ENCODE measurements at places on chromosomes 4 and X.

DNA sequence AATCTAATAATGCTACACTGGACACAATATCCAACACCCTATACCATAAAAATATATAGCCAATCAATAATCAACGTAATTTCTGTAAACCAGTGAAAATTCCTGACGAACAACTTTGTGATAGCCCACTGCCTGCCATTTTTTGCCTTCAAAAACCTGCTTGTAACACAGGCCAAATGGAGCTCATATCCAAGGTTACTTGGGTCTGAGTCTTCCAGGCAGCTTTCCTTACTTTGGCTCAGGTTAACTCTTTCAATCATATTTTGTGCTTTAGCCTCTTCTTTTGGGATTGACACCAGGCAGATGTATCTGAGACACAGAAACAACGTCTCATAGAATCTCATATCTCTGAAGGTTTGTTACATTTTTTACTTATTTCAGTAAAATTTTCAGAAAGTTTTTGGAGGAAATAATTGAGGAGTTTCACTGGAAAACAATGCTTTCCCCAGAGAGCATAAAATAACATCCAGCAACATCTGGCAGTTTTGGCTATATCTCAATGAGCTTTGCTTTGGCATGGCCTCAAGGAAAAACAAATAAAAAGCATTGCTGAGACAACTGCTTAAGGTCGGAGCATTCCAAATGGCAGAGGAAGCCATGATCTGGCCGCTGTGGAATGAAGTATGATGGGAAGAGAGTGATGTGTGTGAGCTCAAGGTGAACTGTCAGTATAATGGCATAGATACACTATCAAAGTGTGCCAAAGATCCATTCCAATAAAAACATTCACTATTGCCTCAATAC lies 162.9 kb upstream of the SPIN4 start:
- DNase-seq = no peak

DNA sequence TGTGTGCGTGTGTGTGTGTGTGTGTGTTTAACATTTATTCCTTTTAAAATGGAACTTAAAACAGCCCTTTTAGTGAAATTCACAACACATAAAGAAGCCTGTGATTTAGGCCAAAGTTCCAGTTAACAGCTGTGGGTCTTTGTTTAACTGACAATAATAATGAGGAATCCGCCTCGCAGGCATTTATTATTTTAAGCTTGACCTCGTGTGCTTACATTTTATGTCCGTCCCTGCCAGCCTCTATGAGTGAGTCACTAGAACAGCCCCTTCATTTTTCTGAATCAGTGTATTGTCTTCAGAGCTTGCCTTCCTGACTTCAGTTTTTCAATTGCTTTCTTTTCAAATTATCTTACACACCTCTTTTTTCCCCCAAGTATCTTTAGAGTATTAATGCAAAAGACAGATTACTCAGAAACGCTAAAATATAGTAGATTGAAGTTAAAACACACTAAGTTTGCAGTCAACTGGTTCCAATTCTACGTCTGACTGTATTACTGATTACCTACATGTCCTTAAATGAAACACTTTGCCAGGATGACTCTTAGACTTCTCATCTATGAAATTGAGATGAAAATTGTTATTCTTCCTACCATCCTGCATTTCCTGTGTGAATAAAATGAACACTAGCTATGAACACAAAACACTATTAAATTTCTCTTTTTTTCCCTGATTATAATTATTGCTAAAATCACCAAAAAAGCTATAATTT lies 319.6 kb upstream of the HS3ST1 start:
- no peak for DNase-seq

- DNase-seq = no peak
Measured at GRCh38 chrX:4451591-4451990, 738.1 kb upstream of the PRKX start.

- DNase-seq = no peak
Measured at GRCh38 chr4:38442073-38442788, 221.8 kb upstream of the KLF3 start.

DNA sequence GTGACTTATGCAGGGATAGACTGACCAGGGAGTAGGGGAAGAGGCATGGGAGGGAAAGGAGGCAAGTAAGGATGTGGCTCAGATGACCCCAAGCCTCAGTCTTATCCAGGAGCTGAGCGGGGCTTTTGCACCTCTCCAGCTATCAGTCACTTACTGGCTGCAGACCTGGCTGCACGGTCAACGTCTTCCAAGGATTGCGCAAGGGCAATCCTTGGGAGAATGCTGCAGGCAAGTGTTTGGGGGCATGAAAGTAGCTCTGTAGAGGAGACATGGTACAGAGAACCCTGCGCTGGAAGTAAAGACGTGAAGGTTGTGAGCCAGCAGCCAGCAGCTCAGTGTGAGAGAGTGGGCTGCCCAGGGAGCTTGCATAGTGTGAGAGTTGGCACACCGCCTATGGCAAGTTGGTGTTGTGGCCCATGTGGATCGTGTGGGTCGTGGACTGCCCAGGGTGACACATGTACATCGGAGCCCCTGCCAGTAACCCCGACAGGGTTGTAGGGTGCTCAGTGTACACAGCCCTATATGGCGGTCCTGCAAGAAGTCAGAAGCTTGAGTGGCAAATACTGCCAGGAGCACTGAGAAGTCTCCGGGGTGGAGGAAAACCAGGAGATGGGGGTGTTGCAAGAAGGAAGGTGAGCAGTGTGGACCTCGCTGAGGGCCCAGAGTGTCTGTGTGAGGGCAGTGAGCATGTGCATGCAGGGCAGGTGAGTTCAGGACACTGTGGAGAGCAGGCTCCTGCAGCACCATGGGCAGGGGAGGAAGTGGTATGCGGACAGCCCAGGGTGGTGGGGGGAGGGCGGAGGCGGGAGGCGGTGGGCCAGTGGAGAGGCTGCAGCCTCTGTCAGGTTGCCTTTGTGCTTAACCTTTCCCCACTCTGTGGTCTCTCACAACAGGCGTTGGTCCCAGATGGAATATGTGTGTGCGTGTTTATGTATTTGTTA lies 50.9 kb downstream of the KIT start:
- no peak for DNase-seq

DNA sequence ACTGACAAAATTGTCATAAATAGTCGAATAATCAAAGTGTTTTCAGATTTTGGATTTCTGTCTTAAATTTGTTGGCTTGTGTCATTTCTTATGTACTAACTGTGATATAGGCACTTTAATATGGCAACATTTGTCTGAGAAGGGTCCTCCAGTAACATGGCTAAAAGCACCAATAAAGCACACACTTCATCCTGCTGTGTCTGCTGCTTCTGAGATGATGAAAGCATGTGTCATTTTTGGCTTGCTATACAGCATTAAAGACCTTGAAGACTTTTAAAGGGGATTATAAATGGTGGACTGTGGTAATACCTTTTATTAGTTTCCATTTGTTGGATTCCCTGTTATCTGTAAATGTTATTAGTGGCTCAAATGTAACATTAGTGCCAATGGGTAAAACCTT lies 551.8 kb upstream of the GRID2 start:
- DNase-seq = no peak

- DNase-seq = no peak
Measured at GRCh38 chr4:121519236-121519838, 138.5 kb upstream of the QRFPR start.

DNA sequence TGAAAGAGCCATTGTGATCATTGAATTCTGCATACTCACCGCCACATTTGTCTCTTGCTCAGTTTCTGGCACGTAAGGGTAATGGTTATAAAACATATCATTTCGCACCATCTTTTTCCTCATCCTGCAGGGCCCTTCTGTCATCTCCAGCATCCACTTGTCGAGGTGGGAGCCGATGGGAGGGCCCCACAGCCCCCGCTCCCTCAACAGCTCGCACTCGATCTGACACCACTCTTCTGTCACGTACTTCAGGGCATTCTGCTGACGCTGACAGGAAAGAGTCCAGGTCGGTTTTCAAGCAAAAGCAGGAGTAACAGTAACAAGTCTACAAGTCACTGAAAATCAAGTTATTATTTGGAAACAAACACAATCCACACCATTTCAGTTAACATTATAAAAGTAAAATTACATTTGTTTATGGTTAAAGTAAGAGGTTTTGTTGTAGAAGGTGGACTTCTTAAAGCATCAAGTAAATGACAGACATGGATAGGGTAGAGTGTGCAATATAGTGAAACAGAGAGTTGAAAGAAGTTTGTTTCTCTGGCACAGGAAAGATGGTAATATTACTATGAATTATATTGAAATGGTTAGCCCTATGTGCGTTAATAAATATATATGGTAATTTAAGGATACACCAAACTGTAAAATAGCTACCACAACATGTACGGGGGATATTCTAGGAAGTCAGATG lies 150.6 kb downstream of the CDS1 start:
- no peak for DNase-seq

- DNase-seq = no peak
Measured at GRCh38 chrX:37712458-37712857, 26.9 kb downstream of the XK start.

GRCh38 chr4:57490520-57491255 lies 380.5 kb upstream of the IGFBP7 start:
- DNase-seq = no peak

DNA sequence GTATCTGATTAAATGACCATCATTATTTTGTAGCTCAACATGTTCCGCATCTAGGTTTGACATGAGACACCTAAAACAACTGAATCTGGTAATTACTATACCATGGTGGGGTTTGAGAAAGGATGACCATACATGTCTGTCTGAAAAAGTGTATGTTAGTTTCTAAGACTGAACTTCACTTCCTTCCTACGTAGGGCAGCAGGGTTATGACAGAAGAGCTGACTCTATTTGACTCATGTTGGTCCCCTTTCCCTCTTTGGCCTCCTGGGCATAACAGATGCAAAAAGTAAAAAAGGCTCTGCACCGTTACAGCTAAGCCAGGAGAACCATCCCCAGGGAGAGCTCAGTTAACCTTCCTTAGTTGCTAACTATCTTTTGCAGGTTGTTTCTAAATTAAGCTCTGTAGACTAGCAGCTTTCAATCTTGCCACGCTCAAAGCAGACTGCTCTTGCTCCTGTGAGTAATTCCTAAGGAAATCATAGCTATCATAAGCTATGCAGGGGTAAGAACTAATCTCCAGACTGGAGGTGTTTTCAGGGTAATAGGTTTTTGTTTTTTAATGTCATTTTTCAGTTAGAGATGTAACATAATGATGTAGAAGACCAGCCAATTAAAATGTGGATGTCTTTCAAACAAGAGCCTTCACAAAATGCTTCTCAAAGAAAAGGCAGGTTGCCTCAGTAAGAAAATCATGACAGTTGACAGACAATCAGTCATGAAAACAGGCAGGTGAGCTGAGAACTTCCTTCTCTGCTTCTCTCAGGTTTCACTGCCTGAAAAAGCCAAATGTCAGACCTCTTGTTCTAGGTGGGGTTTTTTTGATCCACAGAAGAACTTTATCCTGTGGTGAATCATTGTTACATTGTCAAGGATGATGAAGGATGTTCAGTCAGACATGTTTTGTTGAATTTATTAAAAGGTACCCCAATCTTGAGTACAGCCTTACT lies 66.9 kb upstream of the DAPP1 start:
- no peak for DNase-seq

GRCh38 chr4:8303485-8304281 lies 34.1 kb downstream of the HTRA3 start:
- DNase-seq = no peak

- DNase-seq = no peak
Measured at GRCh38 chr4:69894721-69895120, 34.8 kb upstream of the SULT1E1 start.

GRCh38 chr4:79977131-79977840 lies 95.7 kb downstream of the ANTXR2 start:
- DNase-seq = no peak

- DNase-seq = no peak
Measured at GRCh38 chr4:38989487-38989886, 42.7 kb downstream of the TMEM156 start.

- DNase-seq = no peak
Measured at GRCh38 chr4:181166742-181167399, 1076.3 kb upstream of the TENM3 start.

DNA sequence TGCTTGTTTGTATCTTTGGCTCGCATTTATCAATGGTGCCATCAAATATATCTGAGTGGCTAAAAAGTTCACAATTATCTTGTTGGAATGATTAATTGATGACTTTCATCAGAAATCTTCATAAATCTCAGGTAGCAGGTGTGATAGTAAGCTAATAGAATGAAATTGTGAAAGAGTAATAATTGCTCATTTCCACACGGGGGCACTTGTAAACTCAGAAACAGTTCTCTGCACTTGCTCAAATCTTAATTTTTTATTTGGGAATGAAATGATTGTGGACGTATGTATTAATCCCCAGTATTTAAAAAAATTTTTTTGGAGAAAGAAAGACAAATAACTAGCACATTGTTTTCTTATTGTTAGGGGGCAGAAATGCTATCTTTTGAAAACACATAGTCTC lies 132.8 kb downstream of the DTHD1 start:
- no peak for DNase-seq

- no peak for DNase-seq
Measured at GRCh38 chr4:159871141-159871540, 768.3 kb downstream of the RAPGEF2 start.

DNA sequence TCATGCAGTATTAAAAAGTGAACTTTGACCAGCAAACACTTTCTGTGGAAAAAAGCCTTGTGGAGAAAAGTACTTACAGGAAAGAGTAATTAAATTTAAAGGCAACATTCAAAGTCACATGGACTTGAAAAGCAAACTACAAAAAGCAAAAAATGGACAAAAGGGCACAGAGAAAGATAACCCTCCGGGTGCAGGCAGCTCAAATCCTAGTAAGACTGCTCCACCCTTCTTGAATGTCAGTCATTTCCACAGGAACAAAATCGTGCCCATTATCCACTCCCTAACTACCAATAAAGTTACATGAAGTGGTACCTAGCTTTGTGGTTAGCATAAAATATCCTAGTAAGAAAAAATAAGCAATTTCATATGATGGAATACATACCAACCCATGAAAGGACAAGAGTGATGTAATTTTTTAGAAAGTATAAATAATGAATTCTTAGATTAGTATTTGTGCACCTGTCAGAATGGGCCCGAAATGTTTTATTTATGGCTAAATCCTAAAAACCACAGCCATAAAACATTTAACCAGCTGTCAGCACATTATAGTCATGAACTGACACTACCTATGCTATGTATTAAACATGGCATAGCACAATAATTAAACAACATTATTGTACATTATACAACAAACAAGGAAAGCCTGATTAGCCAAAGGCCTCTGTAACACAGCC lies 43.3 kb downstream of the MAML3 start:
- no peak for DNase-seq

DNA sequence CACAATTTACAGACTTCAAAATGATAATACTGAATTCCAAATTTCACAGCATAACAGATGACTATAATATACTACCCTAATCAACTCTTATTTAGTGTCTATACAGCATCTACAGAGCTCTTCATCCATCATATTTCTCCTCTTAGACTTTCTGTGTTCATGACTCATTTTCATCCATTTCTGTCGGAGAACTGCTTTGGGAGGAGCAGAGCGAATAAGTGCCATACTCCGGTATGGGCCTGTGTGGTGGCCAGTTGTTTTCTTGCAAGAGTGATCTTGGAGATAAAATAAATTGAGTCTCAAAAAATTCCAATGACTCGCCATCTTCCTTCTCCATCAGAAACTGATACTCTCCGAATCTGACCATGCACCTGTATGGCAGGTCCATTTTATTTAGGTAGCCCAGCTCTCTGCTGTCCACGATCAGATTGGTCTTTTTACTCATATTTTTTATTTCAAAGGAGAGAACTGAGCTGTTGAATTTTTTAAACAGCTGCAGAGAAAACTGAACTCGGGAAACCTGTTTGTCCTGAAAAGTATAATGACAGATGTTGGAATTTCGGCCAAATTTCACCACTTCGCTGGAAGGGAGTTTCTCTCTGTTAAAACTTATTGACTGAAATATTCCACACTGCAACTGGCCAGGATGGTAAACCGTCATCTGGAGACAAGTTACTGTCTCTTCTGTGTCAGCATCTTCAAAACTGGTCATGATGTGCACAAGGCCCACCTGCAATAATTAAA lies 7.8 kb downstream of the TIFA start:
- no peak for DNase-seq

- no peak for DNase-seq
Measured at GRCh38 chr4:54696649-54697048, 38.9 kb downstream of the KIT start.

All from NCI-H1930 (cell line).